Pancreas (tissue), 10 donors: ENCODE measurements at places on chromosomes 7 and 10.

GRCh38 chr7:139767561-139767982, 10.2 kb downstream of the HIPK2 start:
- DNase-seq: no peak

GRCh38 chr7:87574630-87575029, 26.1 kb downstream of the ABCB1 start:
- no peak for DNase-seq

- DNase-seq: no peak
These were observed 634.4 kb downstream of the GATA3 start for GRCh38 chr10:8688881-8689280.

GRCh38 chr10:105844676-105845570, 1203.8 kb downstream of the SORCS3 start:
- no peak for DNase-seq

- DNase-seq: no peak
These were observed 358.5 kb upstream of the ANKRD30A start for GRCh38 chr10:36766940-36767339.

DNA sequence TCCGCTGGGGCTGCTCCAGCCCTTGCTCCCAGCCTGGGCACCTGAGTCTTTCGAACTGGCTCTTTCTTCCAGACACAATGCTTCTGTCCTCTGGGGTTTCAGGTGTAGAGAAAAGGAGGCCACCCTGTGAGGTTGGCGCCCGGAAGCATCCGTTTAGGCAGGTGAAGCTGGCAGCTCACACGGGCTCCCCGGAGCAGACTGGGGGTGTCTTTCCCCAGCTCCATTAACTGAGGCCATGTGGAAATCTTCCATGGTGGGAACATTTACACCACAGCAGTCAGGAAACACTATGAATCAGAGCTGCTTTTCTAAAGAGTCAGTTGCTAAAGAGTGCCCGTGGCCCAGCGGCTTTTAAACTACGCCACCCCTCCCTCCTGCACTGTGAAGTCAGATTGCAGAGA, 29.2 kb downstream of the PRKAG2 start:
- no peak for DNase-seq
